ENCODE measurements at places on chromosomes 6 and 20.

DNA sequence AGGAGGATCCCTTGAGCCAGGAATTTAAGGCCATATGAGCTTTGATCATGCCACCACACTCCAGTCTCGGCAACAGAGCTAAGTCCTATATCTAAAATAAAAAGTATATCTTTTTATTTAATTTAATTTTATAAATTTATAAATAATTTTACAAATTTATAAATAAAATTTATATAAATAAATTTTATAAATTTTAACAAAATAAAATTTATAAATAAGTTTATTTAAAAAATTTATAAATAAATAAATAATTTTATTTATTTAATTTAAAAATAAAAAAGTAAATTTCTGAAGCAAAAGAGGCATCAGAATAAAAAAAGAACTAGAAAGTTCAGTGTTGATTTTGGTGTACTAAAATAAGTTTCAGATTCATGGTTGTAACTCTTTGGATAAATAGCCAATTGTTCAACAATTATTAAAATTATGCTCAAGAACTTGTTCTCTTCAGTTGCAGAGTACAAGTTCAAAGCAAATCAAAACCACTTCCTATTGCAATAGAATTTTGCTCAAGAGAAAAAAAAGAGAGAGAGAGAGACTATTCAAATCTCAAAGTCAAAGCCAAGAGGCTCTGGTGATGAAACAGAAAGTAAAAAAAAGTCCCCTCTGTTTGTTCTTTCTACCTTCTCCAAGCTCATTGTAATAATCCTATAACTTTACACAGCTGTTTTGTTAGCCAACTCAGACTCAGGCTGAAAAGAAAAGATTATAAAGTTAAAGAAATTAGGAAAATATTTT lies 547.5 kb upstream of the ADGRB3 start:
- no peak for DNase-seq

- no peak for DNase-seq
Observed at GRCh38 chr6:164108869-164109769, 694.6 kb downstream of the QKI start.

DNA sequence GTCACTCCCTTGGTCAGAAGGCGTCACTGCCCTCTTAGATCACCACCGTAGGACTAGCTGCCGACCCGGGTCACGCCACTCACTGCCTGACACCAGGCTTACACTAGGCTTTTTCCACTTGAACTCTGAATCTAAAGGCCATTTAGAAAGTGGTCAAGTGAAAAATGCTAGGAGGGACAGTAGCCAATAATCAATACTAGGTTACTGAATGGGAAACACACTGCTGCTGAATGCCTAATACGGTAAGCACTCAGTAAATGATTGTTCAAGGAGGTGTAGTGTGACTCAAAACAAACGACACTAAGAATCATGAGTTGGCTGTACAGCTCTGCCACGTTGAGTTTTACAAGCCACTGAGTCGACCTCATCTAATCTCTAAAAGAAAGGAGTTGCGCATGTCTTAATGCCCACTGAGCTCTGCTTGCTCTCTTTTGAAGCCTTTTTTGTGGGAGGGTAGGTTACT lies 760 bp upstream of the IBTK start:
- DNase-seq = peak; percentile 17

GRCh38 chr6:12570461-12571030 lies 146.0 kb upstream of the PHACTR1 start:
- no peak for DNase-seq

GRCh38 chr20:43507150-43508080 lies at the start of gene L3MBTL1:
L3MBTL1 (plus strand) TSS chr20:43507697; CDS start chr20:43513504, 5,807 bp downstream.
- DNase-seq = no peak

DNA sequence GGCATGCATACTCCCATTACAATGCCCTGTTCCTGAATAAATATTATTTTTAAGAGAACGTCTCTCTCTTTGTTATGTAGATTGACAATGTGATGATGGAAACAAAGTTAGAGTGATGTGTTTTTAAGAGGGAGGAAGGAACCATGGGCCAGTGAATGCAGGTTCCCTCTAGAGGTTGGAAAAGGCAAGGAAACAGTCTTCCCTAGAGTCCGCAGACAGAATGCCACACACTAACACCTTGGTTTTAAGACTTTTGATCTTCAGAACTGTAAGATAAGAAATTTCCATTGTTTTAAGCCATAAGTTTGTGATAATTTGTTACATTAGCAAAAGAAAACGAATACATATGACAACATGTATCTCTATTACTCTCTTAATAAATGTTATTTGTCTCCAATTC lies 4.7 kb upstream of the CENPW start:
- DNase-seq = no peak

GRCh38 chr6:43933148-43933885 lies 163.3 kb downstream of the VEGFA start:
- DNase-seq = no peak

GRCh38 chr20:20198011-20198410 lies 145.7 kb downstream of the CFAP61 start:
- no peak for DNase-seq

- no peak for DNase-seq
Observed at GRCh38 chr20:5968462-5968861, 18.0 kb downstream of the MCM8 start.

GRCh38 chr6:39215640-39216158 lies 13.6 kb downstream of the KCNK5 start:
- DNase-seq = no peak

DNA sequence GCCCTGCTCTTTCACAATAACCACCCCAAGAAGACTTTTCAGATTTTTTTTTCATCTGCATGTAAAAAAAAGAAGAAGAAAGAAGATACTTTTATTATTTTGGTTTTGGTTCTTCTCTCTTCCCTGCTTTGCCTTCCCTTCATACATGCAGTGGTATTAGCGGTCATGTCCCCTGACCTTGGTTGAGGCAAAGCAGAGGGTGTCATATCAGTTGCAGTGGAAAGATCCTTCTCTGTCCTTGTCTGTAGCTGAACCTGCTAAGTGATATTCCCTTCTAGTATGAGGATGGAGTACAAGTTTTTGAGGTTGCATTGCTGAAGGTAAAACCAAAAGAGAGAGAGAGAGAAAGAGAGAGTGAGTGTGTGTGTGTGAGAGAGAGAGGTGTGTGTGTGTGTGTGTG lies 345.7 kb downstream of the UTRN start:
- DNase-seq = no peak

- no peak for DNase-seq
Observed at GRCh38 chr20:44423480-44423879, 52.2 kb upstream of the TTPAL start.

- no peak for DNase-seq
Observed at GRCh38 chr6:16060039-16060438, 68.8 kb upstream of the MYLIP start.

DNA sequence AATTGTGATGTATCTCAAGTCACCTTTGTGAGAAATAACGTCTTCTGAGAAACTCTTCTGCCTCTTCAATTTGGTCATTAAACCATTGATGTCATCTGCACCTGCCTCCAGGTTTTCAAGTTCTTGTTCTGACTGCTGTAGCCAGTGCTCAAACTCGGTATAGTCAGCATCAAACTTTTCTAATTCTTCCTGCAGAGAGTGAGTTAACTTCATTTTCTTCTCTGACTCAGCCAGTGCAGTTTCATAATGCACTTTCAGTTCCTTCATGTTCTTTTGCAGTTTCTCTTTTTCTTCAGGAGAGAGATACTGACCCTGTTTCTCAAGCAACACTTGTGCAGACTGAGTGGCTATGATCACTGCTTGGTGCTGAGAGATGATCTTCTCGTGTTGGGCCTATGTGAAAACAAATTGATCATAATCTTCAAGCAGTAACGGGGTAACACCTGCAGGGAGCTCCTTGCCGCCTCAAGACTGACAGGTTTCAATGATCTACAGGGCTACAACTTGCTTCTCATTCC lies 48.8 kb downstream of the DST start:
- peak; percentile 46 for DNase-seq

DNA sequence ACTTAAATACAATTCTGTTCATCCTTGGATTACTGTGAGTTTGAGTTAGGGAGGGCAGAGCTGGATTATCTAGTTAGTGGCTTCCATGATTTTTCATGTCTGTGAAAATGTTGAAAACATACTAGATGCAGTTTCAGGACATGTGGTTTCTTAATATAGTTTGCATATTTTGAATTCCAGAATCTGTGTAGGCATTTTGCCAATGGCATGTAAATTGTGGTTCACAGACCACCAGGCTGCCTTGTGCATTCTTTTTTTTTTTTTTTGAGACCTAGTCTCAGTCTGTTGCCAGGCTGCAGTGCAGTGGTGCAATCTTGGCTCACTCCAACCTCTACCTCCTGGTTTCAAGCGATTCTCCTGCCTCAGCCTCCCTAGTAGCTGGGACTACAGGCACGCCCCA lies 42.8 kb downstream of the CDC5L start:
- no peak for DNase-seq

DNA sequence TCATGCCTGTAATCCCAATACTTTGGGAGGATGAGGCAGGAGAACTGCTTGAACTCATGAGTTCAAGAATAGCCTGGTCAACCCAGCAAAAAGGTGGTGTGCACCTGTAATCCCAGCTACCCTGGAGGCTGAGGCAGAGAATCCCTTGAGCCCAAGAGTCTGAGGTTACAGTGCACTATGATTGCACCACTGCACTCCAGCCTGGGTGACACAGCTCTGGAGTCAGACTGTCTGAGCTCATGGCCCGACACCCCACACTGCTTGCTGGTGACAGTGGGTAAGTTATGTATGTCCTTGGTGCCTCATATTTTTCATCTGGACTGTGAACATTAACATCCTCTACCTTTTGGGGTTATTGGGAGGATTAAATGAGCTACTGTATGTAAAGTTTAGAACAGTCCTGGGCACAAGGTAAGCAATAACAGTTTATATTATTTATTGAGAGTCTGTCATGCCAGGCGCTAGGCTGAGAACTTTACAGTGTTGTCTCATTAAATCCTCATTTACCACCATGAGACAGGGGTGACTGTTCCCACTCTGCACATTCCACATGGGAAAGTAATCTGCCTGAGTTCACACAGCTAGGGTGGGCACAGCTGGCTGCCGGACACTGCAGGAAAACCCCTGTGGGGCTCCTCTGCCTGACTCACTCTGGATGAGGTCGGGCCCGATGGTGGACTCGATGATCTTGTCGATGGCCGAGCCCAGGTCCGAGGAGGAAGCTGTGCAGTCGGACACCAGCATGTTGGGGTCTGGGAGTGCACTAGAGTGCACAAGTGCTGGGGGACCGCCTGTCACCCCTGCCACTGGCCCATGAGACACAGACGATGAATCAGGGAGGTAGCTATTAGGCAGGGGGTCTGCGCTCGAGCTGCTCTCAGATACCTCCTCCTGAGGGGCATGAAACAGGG lies 2.9 kb downstream of the ZNF335 start:
- DNase-seq = no peak

DNA sequence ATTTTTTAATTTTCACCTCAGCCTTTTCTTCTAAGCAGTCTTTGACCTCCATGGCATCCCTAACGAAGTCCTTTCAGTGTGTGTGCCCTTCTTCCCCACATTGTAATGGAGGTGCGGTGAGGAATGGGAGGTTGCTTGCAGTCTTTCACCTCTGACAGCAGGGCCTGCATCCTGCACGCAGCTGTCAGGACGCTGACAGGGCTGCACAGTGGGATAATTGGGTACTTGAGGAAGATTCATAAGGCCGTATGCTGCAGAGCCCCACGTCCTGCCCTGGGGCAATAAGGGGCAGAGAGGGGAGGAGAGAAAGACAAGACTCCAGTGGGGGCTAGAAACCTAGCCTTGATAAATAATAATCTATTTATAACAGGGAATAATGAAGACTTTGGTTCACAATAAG lies 184.7 kb downstream of the SAMD5 start:
- no peak for DNase-seq

DNA sequence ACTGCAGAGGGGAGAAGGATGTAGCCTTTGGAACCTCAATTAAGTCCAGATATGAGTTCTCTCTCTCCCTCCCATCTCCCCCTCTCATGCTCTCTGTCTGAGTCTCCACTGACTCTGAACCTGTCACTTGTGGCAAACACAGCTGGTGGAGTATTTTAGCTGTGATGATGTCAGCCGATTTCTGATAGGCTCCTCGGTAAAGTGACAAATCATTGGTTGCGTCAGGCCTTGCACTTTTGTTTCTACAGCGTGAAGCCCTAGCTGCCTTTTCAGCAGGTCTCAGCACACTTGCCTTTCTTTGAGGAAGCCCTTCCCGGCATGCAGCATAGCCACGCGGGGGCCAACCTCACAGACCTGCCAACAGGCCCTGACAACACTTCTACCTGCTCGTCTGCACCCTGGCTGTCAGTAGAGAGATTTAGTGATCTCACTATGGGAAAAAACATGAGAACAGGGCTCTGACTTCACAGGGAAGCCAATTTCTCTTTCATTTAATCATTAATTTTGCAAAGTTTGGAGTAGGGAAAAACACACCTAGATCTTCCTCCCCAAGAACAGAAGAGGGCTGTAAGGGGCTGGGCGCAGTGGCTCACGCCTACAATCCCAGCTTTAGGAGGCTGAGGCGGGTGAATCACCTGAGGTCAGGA lies 84.4 kb downstream of the GMPR start:
- no peak for DNase-seq

DNA sequence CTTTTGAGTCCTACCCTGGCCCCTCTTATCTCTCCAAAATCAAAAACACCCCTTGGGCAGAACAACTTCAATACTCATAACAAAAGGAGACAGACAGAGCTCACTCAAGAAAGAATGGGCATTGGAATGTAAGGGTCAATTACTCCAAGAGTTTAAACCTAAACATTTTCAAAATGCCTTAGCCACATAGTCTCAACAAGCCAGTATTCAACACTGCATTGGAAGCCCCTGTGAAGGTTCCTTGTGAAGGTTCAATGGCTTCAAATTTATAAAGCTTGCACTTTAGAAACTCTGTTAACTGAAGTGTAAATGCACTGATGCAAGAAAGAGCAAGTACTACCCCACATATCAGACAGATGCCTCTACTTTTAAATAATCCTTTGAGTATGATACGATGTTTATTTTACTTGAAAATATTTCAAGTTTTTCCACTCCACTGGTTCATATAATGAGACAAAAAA lies 139.1 kb upstream of the LAMP5 start:
- DNase-seq = no peak

GRCh38 chr6:169289619-169290339 lies 36.1 kb upstream of the THBS2 start:
- no peak for DNase-seq

GRCh38 chr6:71224011-71224410 lies 64.6 kb upstream of the OGFRL1 start:
- no peak for DNase-seq

DNA sequence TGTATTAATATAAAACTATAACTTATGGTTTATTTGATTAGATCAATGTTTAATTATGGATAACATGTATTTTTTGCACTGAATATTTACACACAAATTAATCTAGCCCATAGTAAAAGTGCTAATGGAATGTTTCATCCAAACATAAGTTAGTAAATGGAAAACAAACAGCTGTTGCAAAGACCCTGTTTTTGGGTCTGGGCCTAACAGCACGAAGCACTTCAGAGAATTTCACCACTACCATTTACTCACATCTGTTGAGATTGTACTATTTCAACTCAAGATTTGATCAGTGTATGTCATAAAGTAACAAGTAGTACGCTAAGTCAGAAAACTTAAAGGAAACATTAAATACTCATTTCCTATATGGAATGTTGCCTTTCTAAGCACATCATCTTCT lies 359.6 kb downstream of the LAMA2 start:
- no peak for DNase-seq
